Activated B cell treated with CpG ODN at 0.5 μM for 24 hours (primary cell): ENCODE measurements at places on chromosomes 5 and 9. TPM values are rescaled to one million over a fixed set of nuclear protein-coding genes. Genes with fewer than 3 reads are reported as not detected.

The SEMA5A gene
- not detected in 2 replicates for total RNA-seq

The PLK2 gene
- 10.4 and 10.9 TPM in 2 replicates for total RNA-seq

GRCh38 chr5:139061274-139061673, 136.9 kb downstream of the SIL1 start:
- no peak for DNase-seq

DNA sequence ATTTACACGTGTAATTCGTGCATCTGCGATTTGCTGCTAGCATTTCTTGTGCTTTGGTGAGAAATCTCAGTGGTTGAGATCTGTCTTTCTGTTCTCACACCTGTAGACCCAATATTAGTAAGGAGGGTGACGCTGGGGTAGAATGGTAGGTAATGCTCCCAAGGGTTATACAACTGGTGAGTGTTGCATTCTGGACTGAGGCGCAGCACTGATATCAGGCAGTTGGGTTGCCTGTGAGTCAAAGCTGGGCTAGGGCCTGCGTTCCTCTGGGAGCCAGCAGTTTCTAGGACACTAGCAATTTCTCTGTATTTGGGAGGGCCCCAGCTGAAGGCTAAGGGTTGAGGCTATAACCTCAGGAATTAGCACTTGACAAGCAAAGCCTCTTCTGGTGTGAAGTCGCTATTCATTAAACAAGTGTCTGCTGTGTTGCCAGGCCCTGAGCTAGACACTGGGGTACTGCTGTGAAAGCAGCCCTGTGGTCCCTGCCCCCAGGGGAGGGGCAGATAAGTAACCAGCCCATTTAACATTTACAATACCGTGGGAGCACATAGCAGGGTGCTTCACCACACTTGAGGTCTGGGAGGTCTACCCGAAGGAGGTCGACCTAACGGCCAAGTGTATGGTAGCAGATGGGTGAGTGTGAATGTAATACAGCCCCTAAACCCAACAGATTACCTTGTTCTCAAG, 28.7 kb downstream of the LARP1 start:
- DNase-seq = no peak

DNA sequence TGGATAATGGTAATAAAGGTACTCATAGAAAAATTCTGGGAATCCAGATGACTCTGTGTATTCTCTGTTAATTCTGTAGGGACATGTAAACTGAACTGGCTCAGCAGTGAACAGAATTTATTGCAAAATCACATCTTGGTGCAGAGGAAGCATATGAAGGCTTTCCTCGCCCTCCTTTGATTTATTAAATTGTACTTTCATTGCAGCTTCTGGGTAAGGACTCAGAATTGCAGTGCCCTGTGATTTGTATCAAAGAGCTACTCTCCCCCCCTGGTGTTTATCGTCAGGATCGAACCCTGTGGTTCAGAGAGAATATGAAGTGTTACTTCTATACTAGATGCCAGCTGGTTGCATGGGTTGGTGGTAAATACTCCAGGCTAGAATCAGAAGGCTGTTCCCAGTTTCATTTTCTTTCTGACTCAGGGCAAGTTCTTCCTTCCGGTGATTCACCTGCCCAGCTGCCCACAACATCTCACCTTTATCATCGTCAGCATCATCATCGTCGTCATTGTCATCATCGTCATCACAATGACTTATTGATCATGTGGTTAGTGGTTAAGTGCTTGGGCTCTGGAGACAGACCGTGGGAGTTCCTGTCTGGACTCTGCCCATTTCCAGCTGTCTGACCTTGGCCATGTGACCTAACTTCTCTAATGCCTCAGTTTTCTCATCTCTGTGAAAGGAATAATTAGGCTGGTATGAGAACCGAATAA, 238.8 kb downstream of the ARHGAP26 start:
- DNase-seq = no peak

- no peak for DNase-seq
Observed at GRCh38 chr5:92633875-92634487, 947.0 kb downstream of the NR2F1-AS1 start.

DNA sequence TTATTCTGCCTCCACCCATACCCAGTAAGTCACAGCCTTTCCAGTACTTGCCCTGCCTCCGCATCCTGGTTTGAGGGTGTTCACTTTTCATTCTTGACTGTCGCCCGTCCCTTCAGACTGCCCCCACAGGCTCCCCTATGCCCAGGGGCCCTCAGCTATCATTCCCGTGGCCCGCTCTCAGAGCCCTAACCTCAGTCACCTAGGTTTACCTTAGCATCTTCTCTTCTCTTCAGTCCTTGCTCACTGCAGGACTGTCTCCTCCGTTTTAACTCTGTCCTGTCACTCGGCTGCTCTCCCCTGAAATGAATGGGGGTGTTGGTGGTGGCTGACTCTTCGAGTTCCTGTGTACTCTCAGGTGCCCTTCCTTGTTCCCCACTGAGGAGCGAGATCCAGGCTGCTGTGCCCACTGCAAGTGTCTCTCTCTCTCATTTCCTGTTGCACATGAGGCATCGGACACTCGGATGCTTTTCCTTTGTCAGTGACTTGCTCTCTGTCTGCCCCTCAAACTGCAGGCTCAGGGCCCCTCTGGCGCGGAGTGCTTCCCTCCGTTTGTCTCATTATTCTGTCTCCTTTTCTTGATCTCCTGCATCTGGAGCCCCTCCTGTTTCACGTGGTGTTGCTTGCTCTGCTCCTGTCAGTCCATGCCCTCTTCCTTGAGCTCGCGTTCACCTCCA, 89.8 kb downstream of the CACNA1B start:
- no peak for DNase-seq

GRCh38 chr5:138668451-138669380, 84.5 kb upstream of the CTNNA1 start:
- DNase-seq = no peak

- no peak for DNase-seq
Observed at GRCh38 chr5:7396713-7397454, 946 bp downstream of the ADCY2 start.

DNA sequence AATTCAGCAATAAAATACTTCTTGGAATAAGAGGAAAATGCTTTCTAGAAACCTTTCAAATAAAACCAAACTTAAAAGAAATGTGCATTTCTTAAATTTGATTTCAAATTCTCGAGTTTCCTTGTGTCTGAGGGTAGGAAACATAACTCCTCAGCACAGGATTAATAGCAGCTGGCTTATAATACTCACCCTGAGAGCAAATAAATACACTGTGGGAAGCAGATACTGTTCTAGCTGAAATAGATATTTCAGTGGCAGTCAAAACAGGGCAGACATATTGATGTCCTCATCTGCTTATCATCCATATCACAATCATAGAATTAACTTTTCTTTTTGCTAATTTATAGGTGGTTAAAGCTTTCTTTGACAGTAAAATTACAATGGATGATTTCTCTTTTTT, 24.1 kb upstream of the FEM1C start:
- no peak for DNase-seq

GRCh38 chr5:97297704-97298091, 114.7 kb upstream of the RIOK2 start:
- DNase-seq = no peak

- no peak for DNase-seq
Observed at GRCh38 chr5:17151686-17152085, 65.7 kb upstream of the BASP1 start.

- no peak for DNase-seq
Observed at GRCh38 chr9:79759460-79759859, 187.7 kb downstream of the TLE4 start.

DNA sequence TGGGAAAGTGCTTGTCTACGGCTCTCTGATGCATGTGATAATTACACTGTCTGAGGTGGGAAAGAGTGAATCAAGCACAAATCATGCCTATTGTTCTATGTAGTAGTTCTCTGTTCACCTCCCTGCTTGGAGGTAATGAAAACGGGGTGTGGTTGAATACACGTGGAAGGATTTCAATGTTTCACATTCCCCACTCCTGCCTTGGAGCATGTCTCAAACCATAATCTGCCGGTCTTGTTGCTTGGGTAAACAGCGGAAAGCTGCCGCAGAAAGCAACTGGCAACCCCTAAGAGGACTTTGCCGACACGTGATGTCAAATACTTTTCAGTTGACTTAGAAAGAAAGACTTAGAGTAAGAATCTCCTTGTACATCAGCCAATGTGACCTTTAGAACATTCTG, 63.5 kb upstream of the MOCS2 start:
- no peak for DNase-seq

The PDLIM4 gene
- total RNA-seq = not detected in 2 replicates

GRCh38 chr5:124030043-124030491, 518.1 kb downstream of the CSNK1G3 start:
- DNase-seq = no peak

DNA sequence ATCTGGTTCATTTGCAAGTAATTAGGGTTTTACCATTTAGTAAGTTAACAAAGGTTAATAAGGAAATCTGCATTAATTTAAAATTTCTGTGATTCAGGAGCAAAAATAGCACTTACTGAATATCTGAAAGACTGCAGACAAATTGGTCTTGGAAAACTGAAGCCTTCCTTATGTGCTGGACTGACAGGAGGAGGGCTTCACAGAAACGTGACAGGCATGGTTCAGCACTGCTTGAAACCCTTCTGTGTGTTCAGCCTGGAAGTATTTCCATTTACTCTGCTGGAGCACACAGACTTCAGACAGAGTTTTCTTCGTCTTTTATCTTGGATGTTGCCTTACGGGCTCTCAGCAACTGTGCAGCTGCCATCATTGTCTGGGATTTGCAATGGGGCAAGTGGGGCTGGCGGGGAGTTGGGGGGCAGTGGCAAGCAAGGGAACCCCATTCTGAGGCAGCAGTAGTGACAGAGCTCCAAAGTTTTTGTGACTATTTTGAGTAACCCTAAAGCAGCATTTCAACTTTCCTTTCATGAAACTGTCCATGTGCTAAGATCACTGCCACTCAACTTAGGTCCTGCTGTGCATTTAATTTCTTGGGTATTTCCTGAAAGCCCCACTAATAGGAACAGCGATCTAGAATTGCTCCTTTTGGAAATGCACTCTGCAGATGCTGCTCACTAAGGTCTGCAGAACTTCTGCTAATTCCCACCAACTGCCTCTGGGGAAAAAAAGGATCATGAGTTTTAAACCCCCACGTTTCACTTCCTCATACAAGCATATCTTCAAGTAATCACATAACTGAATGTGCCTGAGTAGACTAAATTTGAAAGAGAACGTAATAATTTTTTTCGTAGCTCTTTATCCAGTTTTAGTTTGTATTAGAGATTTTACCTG, 56.6 kb downstream of the KCNN2 start:
- DNase-seq = no peak

GRCh38 chr5:137667341-137667740, 68.5 kb downstream of the KLHL3 start:
- DNase-seq = no peak

- DNase-seq = no peak
Observed at GRCh38 chr9:14165376-14166035, 148.4 kb downstream of the NFIB start.

The TMEM174 gene
- total RNA-seq = not detected in 2 replicates

DNA sequence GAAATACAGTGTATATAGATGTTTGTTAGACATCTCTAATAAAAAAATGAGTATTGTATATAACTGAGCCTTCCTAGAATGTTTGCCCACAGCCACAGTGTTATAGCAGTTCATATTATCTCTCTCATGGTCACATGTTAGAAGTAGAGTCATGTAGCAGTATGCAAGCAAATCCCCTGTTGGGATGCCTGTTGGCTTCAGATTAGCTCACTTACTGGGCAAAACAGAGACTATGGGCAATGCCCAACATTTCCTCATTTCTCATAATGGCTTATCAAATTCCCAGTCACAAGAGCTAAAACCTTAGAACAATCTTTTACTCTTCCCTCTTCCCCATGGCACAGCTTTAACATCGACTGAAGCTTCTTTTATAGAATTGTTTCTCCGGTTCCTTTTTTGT, 27.0 kb upstream of the PDCD1LG2 start:
- DNase-seq = no peak

- no peak for DNase-seq
Observed at GRCh38 chr9:114272739-114273431, 50.0 kb upstream of the ORM1 start.

GRCh38 chr5:127097278-127097677, 24.0 kb upstream of the C5orf63 start:
- DNase-seq = no peak

DNA sequence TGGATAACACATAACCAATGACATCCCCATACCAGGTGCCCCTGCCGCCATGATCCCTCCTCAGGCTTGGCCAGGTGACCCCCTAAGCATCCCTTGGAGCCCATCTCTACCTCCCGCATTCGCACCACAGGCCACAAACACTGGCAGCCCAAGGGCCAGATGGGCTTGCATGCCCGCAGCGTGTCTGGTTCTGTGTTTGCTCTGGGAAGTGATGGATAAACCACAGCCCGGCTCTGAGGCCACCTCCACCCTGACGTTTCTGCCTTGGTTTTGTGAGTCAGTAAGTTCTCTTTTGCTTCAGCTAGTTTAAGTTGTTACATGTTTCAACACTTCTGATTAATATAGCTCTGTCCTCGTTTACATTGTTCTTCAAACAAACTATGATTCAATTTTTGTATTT, 172.4 kb upstream of the PHYKPL start:
- no peak for DNase-seq

The IL13 gene
- 0.27 and 0.75 TPM in 2 replicates for total RNA-seq

The GARIN3 gene
- total RNA-seq = not detected in 2 replicates

DNA sequence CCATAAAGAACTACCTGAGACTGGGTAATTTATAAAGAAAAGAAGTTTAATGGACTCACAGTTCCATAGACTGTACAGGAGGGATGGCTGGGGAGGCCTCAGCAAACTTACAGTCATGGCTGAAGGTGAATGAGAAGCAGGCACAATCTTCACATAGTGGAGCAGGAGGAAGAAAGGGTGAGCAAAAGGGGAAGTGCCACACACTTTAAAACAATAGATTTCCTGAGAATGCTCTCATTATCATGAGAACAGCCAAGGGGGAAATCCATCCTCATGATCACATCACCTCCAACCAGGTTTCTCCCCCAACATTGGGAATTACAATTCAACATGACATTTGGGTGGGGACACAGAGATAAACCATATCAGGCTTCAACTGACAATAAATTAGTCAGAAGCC, 664.9 kb downstream of the TAF11L14 start:
- no peak for DNase-seq

The PIP5KL1 gene
- total RNA-seq = 1.7 and 1.8 TPM in 2 replicates

The TIMD4 gene
- total RNA-seq = not detected in 2 replicates

- DNase-seq = no peak
Observed at GRCh38 chr5:78811866-78812265, 163.3 kb upstream of the LHFPL2 start.

The DIRAS2 gene
- not detected in 2 replicates for total RNA-seq

- DNase-seq = no peak
Observed at GRCh38 chr5:96625365-96625764, 36.8 kb upstream of the CAST start.

The DMRT3 gene
- not detected in 2 replicates for total RNA-seq

- DNase-seq = no peak
Observed at GRCh38 chr9:131347376-131348020, 46.4 kb upstream of the PRRC2B start.

The POLE3 gene
- 48.0 and 55.5 TPM in 2 replicates for total RNA-seq

The DMRT2 gene
- not detected in 2 replicates for total RNA-seq

- no peak for DNase-seq
Observed at GRCh38 chr9:104286799-104287198, 192.7 kb downstream of the SMC2 start.

- no peak for DNase-seq
Observed at GRCh38 chr5:97096191-97096590, 46.2 kb downstream of the LIX1 start.
